ENCODE measurements at places on chromosomes 7 and 10.
A peak's percentile ranks its signal among the peaks of the same experiment; 100 is the strongest.

- DNase-seq = no peak
Measured at GRCh38 chr7:100968650-100969049, 715 bp upstream of the MUC12 start.

- peak; percentile 28 for DNase-seq
Measured at GRCh38 chr10:112721080-112721698, 228.9 kb upstream of the TCF7L2 start.

DNA sequence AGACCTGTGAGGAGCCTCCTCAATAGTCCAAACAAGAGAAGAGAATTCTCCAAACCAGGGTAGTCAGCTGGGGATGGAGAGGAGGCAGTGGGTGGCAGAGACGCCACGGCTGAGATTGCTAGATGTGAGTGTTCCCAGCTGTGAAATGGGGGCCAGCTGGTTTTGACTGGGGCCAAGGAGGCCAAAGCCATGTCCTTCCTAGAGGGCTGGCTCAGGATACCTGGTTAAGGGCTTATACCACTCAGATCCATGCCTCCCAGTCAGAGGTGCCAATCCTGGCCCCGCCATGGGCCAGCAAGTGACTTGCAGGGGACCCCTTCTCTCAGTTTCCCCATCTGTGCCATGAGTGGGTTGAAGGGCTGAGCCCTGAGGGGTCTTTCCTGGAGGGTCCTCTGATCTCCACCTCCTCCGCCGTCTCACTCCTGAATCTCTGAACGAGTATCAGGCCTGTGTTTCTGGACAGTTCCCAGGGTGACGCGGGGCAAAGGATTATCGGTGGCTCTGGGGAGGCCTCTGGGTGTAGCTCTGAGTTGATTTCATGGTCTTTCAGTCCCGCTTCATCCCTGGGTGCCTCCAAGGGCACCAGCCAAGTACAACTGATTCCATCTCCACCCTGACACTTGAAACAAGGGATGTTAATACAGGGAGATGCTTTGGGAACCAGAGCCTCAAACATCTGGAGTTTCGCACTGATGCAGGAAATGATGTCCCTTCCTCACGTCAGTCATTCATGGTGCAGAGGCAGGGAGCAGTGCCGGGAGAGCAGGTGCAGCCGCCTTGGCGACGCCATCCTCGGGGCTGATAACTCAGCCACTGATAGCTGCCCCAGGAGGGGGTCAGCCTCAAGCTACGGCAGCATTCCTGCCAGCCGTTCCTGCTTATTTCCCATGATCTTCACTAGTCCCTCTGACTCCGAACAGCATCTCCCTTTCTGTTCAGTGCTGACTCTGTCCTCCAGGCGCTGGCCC, 126.7 kb downstream of the RGS10 start:
- DNase-seq = no peak

- no peak for DNase-seq
Measured at GRCh38 chr10:61804414-61804813, 97.1 kb upstream of the ARID5B start.
